WTC11 (cell line): ENCODE measurements at places on chromosomes 5 and 9.

DNA sequence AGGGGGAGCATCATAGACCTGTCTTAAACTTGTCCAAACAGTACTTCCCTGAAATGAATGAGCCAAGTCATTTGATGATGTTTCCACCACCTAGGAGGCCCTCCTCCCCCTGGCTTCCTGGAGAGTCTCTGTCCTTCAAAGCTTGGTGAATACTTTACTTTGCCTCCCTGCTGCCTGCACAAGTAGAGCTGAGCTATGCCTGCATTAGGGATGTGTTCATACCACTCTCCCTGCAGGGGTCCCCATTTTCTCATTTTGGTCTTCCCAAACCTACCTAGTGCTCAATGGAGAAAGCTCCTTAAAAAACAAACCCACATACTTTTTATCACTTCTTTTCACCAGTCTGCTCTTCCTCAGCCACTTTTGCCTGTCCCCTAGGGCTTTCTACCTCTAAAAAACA is 7.7 kb downstream of the CCNI2 start:
- DNase-seq = no peak

DNA sequence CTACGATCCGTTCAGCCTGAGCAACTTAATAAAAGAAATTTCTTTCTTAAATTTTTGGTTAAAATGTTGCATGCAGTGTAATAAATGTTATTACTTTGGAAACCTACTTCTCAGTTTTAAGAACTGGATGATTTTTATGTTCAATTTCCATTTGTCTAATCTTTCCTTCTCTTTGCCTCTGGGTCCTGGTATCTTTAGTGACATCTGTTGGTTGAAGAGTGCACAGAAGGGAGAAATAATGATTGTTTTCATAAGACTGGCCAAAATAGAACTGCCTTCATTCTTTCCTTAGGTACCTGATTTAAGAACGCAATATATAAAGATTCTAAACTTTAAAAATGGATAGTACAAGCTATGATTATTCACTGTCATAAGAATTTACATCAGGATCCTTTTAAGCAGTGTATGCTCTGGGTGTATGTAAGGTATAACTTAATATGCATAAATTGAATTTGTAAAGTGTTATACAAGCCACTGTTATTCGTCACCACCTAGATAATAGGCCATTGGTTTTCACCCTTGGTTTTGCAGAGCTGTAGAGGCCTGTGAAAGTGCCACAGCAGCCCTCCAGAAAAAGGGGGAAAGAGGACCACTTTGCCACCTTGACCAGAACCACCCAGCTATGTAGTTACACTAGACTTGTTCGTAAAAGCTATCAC is 82.8 kb upstream of the TLX3 start:
- DNase-seq = no peak

DNA sequence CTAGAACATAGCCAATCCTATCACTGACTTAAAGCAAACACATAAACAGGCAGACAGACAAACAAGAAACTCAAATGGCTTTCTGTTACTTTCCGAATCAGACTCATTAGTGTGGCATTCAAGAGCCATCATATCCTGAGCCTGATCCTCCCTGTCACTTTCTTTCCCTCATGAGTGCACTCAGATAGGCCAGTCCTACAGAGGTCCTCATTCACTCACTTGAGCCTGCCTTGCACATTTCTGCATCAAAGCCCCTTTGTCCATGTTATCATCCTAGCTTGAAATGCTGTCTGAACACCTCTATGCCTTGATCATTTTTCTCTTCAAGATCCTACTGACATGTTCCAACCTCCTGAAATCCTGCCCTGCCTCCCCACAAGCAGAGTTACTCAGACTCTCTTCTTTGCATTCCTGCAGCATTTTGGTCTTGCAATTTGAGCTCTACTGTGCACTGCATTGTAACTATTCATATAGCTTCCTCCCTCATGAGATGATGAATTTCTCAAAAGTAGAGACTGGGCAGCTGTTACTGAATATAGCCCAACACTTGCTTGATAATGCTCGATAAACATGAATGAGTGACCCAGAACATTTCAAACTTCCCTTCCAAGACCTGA is 126.9 kb downstream of the PALM2AKAP2 start:
- DNase-seq = no peak

GRCh38 chr5:172063463-172064235 is 57.2 kb upstream of the FBXW11 start:
- DNase-seq = no peak

DNA sequence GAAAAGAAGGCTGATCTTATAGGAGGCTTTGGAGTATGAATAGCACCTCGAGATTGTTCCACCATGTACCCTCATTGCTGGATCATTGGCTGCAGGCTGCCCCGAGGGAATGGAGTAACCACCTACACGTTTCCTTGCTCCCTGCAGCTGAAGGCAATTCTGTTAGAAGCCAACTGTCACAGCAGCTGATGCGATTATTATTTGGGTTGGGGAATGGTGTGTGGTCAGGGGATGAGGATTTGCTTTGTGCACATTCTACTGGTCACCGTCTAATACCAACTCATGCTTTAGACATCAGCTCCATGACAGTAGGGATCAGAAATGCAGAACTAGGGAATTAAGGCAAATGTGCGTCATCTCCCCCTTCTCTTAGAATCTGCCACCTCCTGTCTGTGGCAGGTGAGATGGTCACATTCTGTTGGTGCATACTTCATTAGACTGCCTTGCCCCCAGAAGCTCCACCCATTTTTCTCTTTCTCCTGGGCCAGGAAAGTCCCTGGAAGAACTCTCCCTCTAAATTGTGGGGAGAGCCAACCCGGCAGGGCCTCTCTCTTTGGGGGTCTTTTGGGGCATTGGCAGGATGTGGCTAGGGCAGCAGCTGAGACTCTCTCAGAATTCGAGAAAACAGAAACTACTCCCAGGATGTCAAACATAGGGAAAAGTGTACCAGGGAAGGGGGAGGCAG is 32.8 kb downstream of the NEUROG1 start:
- no peak for DNase-seq

- no peak for DNase-seq
Observed at GRCh38 chr5:178587763-178588611, 2.2 kb downstream of the COL23A1 start.

GRCh38 chr5:40480392-40480791 is 199.3 kb upstream of the PTGER4 start:
- DNase-seq = no peak

DNA sequence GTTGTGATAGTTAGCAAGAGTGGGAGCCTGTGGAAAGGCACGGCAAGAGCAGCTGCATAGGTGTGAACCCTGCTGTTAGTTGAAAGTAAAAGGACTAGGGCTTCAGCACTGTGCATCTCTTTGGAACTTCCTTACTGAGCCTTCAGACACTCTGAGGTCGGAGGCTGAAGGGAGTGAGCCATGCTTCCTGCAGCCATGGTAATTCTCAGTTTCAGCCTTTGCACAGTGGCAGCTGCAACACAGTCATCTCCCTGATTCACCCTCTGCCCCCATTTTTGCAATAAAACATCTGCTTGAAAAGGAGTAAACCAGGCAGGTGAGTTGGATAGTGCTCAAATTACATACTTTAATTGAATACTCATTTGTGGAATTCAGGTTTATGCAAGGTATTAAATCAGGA is 6.5 kb upstream of the TLE4 start:
- no peak for DNase-seq

GRCh38 chr5:159844267-159845121 is 71.8 kb upstream of the ADRA1B start:
- no peak for DNase-seq

DNA sequence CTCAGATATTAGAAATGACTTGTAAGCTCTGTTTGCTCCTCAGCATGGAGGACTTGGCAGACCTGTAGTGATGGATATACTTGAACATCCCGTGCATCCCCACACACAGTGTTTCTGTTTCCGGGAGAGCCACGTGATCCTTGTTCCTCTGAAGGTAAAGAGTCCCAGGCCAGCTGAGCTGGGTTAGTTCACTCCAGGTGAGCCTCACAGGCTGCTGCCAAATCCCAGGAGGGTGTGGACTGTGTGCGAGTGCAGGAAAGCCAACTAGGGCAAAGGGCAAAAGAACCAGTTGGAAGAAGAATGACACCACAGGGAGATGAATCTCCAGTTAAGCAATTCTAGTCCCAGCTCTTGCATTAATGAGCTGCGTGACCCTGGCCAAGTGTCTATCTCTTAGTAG is 10.4 kb upstream of the TOMM5 start:
- DNase-seq = no peak

DNA sequence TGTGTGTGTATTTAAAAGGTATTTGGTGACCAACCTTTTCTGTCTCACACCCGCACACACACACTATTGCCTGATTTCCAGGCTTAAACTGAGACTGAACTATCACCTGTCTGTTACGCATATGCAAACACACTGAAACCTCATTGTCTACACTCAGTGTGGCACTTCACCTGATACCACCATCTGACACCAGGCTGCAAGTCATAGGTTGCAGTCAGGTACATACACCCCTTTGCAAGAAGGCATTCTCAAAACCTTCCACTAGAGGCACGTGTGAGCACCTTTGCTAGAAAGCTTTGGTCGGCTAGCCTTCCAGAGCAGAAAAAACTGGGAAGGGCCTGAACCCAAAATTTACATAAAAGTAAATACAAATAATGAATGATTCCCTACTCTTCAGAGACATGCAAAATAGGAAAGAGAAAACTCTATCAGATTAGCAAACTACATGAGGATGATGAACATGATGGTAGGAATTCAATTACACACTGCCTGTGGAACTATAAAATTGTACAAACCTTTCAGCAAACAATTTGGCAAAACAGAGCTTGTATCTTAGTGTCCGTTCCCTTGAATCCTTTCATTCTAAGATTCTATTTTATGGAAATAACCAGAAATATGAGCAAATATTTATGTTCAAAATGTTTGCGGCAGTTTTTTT is 5.9 kb upstream of the FOXD1 start:
- peak; percentile 83 for DNase-seq

- DNase-seq = no peak
Observed at GRCh38 chr5:172668594-172669071, 27.6 kb downstream of the NEURL1B start.

DNA sequence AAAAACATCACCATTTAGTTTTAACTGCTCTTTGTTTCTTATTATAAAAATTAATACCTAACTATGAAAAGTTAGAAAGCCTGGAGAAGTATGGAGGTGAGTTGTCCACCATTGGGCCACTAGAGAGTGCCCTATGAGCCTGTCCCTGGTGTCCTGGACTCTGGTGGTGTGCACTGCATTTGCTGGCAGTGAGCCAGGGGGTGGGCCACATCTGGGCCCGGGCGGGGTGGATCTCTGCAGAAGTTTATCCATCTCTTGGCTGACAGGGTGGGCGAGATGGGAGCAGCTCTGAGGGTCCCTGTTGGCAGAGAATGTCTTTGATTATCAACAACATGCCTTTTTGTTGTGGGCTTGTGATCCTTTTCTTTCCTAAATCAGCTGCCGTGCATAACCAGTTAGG is 8.2 kb downstream of the TENT4A start:
- DNase-seq = no peak

DNA sequence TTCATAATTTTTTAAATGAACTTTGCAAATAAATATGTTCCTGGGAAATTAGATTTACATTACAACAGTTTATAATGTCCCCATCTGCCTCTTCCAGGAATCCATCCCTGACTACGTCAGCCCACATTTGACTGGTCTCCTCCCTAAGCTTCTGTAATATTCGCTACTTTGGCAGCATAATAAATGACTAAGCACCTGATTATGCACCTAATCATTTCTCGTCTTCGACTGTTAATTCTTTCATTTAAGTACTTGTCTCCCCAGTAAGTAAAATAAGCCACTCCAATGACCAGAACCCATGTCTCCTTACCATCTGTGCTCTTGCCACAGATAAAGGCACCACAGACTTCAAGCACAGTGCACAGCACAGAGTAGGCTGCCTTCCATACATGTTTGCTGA is 122.7 kb downstream of the DENND1A start:
- no peak for DNase-seq

- no peak for DNase-seq
Observed at GRCh38 chr9:133647765-133648469, 11.8 kb downstream of the DBH start.

GRCh38 chr5:78019744-78020143 is 243.6 kb upstream of the TBCA start:
- DNase-seq = no peak

DNA sequence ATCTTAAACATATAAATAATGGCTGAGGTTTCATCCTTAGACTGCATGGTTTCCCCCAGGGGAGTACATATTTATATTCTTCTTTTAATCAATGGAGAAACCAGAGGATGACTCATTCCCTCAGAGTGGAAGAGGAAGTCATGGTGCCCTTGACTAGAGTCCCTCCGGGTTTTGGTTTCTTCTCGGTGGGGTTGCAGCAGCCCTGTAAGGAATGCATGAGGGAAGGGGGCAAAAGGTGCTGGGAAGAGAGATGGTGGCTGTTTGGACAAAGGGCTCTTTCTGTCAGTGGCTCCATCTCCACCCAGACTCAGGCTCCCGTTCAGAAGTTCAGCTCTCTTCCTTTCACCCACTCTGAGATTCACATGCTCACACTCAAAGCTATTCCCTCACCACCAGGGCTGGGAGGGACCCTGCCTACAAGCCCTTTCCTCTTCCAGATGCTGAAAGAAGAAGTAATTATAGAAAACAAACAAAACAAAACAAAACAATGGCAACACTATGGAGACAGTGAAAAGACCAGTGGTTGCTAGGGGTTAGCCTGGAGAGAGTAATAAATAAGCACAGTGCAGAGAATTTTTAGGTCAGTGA is 129.8 kb upstream of the IL12B start:
- no peak for DNase-seq

GRCh38 chr5:180605554-180606214 is 14.4 kb upstream of the SCGB3A1 start:
- peak; percentile 78 for DNase-seq

- DNase-seq = peak; percentile 90
Observed at GRCh38 chr5:112419986-112420864, 1.1 kb upstream of the EPB41L4A start.

GRCh38 chr5:180646963-180647305 is 2.5 kb downstream of the FLT4 start:
- no peak for DNase-seq

DNA sequence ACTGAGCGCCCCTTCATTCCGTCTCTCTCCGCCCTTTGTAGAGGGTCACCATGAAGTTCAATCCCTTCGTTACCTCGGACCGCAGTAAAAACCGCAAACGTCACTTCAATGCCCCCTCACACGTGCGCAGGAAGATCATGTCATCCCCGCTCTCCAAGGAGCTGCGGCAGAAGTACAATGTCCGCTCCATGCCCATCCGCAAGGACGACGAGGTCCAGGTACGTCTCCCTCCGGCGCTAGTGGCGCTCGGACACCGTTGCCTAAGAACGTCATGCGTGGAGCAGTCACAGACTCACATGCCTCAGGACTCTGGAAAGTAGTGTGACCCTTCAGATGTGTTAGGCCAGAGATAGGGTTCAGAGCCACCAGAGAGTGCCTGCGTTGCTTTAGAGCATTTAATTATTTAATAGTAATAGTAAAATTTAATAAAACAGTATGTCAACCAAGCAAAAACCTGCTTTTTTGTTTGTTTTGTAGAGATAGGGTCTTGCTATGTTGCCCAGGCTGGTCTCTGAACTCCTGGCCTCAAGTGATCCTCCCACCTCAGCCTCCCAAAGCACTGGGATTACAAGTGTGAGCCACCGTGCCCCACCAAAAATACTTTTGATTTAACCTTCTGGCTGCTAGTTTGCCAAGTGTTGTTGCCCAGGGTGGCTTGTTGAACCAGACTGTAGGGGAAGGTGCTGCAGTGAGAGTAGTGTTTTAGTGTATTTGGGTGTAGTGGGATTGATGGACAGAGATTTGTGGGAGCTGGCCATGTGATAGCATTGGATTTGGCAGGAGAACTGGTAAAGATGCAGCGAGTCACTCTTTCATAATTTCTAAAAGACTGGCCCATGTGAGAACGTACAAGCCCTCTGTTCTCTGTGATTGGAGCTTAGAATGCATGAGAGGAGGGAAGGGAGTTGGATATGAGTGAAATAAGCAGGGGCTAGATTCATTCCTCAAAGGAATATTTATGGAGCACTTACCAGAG is 888 bp downstream of the RPL26L1 start:
- DNase-seq = no peak
